Dorsolateral prefrontal cortex (tissue), 122 donors: ENCODE measurements at places on chromosomes 7 and 10. TPM values are rescaled to one million over a fixed set of nuclear protein-coding genes. Genes with fewer than 3 reads are reported as not detected.

Gene AKR1C3
- 16.6 TPM for total RNA-seq

Gene CFAP70
- total RNA-seq = 9.1 TPM

GRCh38 chr10:127158662-127159061 lies 37.7 kb downstream of the INSYN2A start:
- no peak for DNase-seq

Gene PCGF6
- 7.2 TPM for total RNA-seq

- no peak for DNase-seq
Measured at GRCh38 chr10:119364645-119365600, 157.6 kb downstream of the GRK5 start.

Gene CDHR3
- total RNA-seq = 26.7 TPM

DNA sequence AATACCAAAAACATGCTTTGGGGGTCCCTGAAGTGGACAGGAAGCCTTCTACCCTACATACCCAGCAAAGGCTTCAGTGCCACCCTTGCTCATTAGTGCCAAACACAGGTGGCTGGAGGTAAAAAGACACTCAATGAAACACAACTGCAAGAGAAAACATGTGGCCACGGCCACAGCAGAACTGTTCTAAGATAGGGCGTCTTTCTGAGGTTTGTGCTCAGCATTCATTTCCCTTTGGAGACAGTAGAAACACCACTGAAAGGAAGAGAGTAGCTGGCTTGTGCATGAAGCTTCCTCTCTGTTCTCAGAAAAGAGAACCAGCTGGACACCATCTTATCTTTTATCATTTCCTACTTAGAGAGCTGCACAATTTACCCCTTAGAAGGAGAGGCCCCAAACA lies 143.0 kb downstream of the PLXNA4 start:
- no peak for DNase-seq

DNA sequence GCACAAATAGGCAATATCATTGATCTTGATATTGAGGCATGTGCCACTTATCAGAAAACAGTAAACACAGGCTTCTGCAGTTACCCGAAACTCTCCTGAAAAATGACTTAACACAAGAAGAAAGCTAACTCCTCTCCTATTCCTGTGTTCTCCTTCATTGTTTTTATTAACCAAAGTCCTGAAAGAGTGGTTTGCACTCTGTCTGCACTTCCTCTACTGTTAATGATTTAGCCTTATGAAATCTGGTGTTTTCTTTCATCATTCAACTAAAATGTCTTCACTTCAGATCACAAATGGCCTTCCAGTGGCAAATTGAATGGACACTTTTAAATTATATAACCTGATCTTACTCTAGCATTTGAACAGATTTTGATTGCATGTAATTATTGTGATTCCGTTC lies 630.6 kb upstream of the PHF14 start:
- no peak for DNase-seq
